Hematopoietic multipotent progenitor cell treated with erythropoietin and hydrocortisone succinate and interleukin-3 and kit ligand, for 4 days (in vitro differentiated cells): ENCODE measurements at places on chromosomes 12 and 14.

DNA sequence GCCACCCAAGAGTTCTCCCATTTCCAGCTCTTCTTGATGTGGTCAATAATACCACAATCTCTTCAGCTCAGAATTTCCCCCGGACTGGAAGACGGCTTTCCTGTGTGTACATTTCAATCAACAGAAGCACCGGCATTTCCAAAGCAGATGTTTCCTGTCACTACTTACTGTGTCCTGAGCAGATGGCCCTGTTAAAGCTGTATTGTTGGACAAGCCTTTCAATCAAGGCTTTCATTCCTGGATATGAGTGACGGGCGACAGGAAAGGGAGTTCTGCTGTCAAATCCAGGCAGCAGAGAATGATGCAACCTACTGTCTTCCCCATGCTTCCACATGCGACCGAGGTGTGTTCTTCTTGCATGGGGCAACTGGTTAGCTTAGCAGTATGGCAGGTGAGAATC lies 76.4 kb upstream of the CCDC60 start:
- peak; percentile 56 for DNase-seq

DNA sequence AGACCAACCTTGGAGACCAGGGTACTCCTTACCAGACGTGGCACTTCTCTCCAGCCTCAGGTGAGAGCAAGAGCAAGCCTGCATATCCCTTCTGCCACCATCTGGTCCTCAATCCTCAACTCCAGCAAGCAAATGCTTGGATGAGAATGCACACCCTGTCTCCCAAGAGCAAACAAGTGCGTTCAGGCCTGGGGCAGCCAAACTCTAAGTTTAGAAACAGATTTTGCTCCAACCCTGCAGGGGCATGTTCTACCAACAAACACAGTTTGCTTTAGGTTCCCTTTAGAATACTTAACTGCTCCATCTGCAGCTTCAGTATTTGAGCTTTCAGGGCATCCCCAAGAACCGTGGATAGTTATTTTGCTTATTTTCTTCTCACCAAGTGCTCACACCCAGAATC lies 55.9 kb upstream of the FICD start:
- no peak for DNase-seq

GRCh38 chr12:66055837-66056319 lies 74.7 kb downstream of the LLPH start:
- DNase-seq, result no peak

GRCh38 chr12:9605483-9605882 lies 2.2 kb downstream of the KLRB1 start:
- DNase-seq, result peak; percentile 75

- DNase-seq, result no peak
These were observed 7.6 kb upstream of the FKBP11 start for GRCh38 chr12:48932878-48933277.

DNA sequence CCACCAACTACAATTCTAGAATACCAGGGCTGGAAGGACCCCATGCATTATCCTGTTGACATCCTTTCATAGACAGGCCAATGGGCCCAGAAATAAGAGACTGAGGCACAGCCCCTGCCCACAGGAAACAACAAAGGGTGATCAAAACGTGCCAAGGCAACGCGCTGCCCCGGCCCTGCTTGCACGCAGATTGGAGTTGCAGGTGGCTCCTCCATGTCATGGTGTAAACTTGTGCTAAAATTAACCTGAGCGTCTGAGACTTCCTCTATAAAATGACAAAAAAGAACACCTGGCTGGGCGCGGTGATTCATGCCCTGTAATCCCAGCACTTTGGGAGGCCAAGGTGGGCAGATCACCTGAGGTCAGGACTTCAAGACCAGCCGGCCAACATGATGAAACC lies 30.1 kb downstream of the SPRING1 start:
- no peak for DNase-seq

DNA sequence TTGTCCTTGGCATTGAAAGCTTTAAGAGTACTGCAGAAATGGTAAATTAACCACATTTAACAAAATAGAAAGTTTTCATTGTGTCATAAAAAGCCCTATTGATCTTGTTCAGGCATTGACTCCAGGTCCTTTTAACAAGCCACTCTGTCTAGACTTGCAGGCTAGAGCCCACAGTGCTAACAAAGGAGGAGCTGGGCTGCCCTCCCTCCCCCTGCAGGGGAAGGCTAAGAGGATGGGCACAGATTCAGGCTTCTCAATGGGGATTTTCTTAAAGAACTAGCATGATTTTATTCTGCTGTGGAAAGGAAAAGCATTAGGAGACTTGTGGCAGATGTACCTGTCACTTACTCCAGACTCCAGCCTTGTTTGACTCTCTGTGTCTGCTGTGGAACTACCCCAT lies 463.6 kb downstream of the NRXN3 start:
- DNase-seq, result no peak

GRCh38 chr14:102020058-102020971 lies 55.9 kb downstream of the DYNC1H1 start:
- DNase-seq, result peak; percentile 28

DNA sequence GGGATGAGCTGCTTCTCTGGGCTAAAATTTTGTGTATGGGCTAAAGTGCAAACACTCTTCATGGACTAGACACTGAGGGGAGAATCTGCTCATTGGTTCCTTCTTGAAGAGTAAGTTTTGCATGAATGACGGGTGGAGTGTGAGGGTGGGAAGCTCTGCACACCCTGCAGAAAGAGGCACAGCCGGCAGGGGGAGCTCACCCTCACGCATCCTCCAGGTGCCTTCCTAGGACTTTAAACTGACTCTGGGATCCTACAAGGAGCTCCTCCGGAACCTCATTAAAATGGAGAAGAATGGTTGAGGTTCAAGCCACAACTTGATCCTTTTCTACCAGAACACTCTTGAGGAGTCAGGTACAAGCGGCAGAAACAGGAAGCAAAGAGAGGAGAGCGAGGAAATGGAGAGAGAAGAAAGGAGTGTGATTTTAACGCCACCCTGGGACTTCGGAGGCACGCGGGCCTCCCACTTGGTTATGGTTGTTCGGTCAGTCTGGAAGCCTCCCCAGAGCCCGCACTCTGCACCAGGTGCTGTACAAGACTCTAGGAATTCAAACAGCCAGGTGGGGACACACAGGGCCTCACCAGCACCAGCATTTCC lies 87.5 kb downstream of the SETD3 start:
- peak; percentile 68 for DNase-seq

GRCh38 chr12:31895449-31896150 lies 63.6 kb upstream of the RESF1 start:
- DNase-seq, result no peak

DNA sequence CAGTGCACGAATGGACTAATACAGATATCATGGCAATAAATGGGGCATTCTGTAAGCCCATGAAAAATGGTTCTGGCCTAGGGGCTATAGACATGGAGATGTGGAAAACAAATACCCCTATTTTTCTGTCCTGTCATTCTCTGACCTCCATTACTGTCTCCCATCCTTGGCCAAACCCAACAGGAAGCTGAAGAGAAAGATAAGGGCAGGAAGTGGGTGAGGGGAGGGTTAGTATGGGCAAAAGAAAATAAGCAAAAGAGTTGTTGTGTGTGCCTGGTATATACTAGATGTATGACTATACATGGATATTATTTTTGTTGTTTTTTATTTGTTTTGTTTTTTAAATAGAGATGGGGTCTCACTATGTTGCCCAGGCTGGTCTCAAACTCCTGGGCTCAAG lies 339.3 kb downstream of the PCNX1 start:
- DNase-seq, result peak; percentile 83

GRCh38 chr12:42585841-42586216 lies 3.7 kb downstream of the PRICKLE1 start:
- peak; percentile 22 for DNase-seq

- peak; percentile 46 for DNase-seq
These were observed 271.6 kb downstream of the CACNA1C start for GRCh38 chr12:2324387-2324786.

DNA sequence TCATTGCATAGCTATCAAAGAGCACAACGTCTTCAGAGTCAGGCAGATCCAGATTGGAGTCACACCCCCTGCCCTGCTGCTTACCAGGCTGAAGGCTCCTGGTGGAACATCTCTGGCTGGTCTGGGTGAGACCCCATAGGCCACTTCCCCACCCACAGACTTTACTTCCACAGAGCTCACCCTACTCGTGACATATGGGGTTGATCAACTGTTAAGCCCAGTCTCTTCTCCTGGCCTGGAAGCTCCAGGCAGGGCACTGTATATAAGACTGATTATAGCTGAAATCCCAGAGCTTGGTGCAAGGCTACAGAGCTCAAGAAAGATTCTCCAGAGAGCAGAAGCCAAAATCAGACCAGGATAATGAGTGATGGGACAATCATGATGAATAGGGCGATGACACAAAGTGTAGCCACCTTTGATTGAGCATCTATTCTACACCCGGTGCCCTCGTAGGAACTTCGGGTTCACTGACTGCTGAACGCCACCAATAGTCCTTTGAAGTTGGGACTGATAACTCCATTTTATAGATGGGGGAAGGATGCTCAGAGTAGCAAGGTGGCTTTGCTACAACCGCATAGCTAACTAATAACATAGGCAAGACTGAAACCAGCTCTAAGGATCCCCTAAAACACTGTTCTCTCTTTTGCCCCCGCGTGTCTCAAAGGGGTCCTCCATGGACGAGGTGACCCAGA lies 287.8 kb downstream of the BCL11B start:
- DNase-seq, result no peak

GRCh38 chr12:109727039-109727723 lies 13.6 kb downstream of the FAM222A start:
- no peak for DNase-seq

DNA sequence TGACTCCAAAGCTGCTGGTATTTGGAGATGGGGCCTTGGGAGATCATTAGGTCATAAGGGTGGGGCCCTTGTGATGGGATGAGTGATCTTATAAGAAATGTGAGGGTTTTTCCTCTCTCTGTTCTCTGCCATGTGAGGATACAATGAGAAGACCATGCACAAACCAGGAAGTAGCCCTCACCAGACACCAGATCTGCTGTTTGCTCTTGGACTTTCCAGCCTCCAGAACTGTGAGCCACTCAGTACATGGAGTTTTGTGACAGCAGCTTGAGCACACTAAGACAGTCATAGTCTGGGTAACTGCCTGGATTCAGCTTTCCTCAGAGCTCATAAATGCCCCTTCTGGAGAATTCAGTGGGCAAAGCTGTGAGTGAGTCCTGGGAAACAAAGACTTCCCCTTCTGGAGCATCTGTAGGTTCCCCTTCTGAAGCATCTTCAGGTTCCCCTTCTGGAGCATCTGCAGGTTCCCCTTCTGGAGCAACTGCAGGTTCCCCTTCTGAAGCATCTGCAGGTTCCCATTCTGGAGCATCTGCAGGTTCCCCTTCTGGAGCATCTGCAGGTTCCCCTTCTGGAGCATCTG lies 11.0 kb upstream of the PPP4R3A start:
- DNase-seq, result peak; percentile 37

DNA sequence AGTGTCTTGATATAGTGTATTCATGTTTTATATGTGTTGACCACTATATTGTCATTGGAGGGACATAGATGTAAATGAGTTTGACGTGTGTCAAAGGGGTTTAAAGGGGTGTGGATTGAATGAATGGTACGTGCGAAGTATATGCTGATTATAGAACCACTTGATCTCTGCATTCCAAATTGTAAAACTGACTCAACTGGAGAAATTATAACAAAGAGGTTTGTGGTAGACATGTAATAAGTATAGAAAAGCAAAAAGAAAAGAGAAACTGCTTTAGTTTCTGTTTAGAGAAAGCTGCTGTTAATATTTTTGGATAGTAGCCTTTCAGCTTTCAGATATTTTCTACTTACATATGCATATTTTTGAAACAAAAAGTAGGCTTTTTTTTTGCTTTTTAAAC lies 8.9 kb upstream of the MYRFL start:
- no peak for DNase-seq

- no peak for DNase-seq
These were observed 433.6 kb downstream of the ZFP36L1 start for GRCh38 chr14:68359022-68359836.

DNA sequence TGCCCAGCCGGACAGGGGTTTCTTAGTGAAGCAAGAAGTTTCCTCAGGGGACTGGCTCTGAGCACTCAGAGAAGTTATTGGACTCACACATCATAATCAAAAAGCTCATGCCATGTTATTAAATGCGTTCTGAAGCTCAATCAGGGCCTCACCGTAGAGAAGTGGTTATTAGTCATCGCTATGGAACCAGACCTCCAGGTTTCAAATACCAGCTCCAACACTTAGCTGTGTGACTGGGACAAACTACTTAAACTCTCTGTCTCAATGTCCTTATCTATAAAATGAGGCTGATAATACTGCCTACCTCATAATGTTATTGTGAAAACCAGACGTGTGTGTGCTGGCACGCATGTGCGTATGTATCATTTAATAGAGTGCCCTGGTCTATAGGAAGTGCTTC lies 7.3 kb downstream of the STAT6 start:
- DNase-seq, result no peak

- no peak for DNase-seq
These were observed 1537.1 kb upstream of the FLRT2 start for GRCh38 chr14:83992857-83993256.

- no peak for DNase-seq
These were observed 3.2 kb downstream of the IPO8 start for GRCh38 chr12:30692470-30692869.
